ENCODE measurements at places on chromosomes 1 and 21. TPM values are rescaled to one million over a fixed set of nuclear protein-coding genes. Genes with fewer than 3 reads are reported as not detected.

GRCh38 chr1:48568501-48568900 lies 96.5 kb upstream of the SPATA6 start:
- no peak for DNase-seq

GRCh38 chr1:235776396-235776795 lies 90.3 kb downstream of the LYST start:
- DNase-seq: no peak

- DNase-seq: no peak
Measured at GRCh38 chr1:61092642-61093041, 10.3 kb downstream of the NFIA start.

DNA sequence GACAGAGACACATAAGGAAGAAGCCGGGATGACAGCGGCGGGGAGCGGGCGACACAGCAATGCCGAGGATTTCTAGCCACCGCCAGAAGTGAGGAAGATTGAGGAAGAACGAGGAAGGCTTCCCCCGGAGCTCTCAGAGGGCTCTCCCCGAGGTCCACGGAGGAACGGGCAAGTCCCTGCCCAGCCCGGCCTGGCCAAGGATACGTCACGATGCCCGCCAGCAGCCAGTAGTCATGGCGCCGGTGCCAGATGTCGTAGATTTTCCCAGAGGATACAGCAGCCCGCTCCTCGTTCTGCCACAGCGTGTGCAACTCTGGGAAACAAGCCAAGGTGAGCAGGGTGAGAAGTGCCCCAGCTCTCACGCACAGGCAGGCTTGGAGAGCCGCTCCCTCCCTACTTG lies 65.9 kb downstream of the KCNAB2 start:
- DNase-seq: no peak

WNT2B gene
- 8.1 TPM for total RNA-seq

CD101 gene
- 2.8 TPM for total RNA-seq

DNA sequence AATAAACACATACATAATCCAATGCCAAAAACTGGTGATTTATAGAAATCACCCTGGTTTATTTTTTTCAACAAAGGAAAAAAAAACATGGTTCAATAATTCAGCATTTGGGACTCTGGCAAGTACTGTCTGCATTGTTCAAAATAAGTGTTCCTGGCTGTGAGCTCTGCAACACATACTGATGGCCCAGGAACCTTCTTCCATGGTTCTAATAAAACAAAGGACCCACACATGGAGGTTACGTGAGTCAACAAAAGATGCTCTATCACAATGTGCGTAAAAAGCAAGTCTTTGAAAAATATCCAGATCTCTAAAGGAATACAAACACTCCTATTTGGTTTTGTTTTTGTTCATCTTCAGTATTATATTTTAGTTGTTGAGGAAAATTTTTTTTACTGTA lies 37.9 kb upstream of the C1orf198 start:
- no peak for DNase-seq

AK5 gene
- 1.2 TPM for total RNA-seq

DNA sequence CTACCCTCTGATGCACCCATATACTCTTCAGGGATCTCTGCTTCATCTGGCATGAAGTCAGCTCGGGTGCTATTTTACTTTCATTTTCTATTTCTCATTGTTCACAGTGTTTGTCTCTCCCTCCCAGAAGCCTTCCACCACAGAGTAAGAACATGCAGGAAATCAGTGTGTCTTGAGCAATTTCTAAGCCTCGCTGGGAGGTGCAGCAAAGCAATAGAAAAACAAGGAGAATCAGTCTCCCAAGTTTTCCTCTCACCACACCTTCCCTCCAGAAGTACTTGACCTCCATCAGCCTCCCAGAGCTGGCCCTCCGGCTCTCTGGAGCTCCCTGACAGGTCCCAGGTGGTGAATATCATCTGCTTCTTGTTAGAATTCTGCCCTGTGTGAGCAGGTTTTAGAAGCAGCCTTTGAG lies 594.7 kb upstream of the CAMK1G start:
- DNase-seq: peak; percentile 24

DNA sequence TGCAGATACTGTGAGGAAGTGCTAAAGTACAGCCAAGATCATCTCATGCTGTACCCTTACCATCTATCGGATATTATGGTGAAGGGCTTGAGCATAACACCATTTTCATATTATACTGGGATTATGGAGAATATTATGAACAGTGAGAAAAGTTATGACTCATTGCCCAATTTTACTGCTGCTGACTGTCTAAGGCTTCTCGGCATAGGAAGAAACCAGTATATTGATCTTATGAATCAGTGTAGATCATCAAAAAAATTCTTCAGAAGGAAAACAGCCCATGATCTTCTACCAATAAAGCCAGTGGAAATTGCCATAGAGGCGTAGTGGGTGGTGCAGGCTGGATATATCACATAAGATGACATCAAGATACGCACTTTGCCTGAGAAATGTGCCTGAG lies 47.7 kb downstream of the PPIAL4G start:
- DNase-seq: no peak

DNA sequence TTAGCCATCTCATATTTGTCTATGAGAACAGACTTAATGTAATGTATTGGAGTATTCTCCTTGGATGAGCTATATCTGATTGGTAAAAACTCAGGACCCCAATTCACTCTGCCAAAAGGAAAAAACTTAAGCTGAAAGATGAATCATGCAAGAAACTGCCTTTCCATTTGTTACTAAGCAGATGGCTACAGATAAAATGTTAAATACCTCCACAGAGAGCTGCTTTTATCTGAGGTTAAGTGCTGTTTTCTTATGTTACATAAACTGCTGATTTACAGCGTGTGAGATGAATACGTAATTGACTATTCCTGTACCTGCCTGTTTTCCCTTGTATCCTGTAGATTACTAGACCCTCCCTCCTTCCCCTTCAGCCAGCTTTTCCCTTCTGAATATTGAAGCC lies 49.3 kb downstream of the CLCA4 start:
- no peak for DNase-seq

DNA sequence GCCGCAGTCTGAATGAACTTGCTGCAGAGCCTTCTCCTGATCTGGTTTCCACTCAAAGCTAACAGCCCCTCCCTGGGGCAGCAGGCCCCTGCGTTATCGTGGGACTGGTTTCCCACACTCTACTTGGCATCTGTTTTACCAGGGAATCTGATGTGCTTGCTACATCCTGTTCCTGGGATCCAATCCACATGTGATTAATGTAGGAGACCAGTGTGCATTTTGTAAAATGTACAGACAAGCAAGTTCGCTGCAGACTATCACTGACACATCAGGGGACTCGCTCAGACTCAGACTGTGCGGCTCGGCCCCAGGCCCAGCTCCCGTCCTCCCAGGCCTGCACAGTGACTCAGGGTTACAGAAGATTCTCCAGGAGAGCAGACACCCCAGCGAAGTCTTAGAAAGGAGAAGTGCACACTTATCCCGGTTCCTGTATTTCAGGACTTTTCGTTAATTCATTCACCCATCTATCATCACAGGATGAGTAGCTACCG lies 340.1 kb downstream of the MATN1 start:
- no peak for DNase-seq

DNA sequence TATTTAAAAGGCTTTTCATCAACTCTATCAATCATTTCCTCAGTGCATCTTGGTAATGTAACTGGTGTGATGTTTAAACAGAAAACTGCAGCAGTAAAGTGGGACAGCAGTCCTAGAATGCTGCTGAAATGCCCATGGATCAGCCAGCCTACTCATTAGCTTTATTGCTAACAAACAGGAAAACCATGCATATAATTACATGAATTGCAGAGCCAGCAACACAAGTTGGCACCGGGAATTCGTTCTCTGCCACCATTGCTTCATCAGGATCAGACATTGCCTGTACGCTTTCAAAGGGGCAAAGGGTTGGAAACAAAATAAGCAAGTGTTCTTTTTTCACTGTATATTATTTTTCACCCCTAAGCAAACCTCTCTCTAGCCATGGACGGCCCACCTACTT lies 276.2 kb upstream of the LRRC7 start:
- no peak for DNase-seq

GRCh38 chr1:99176753-99177152 lies 87.5 kb upstream of the PLPPR4 start:
- DNase-seq: no peak

SLAMF6 gene
- total RNA-seq: 2.2 TPM

- no peak for DNase-seq
Measured at GRCh38 chr1:110341872-110342331, 2.7 kb downstream of the RBM15 start.

ARPC5 gene
- 108 TPM for total RNA-seq

DNA sequence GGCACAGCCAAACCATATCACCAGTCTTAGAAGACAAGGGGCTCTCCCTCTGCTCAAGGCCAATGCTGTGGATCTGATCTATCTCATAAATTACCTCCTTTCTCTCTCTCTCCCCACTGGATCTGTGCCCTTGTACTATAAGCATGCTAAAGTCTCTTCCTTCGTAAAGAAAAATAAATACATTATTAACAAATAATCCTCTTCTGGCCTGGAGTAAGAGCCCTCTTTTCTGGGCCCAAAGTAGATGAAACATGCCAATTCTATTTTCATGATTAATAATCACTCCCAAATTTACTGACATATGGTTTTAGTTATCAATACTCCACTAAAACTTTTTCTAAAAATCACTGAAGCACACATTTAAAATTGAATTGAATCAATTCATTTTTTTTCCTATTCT lies 889.7 kb downstream of the ADGRL2 start:
- DNase-seq: no peak

EVI5 gene
- 39.2 TPM for total RNA-seq

FCER1A gene
- total RNA-seq: 1.1 TPM

DNA sequence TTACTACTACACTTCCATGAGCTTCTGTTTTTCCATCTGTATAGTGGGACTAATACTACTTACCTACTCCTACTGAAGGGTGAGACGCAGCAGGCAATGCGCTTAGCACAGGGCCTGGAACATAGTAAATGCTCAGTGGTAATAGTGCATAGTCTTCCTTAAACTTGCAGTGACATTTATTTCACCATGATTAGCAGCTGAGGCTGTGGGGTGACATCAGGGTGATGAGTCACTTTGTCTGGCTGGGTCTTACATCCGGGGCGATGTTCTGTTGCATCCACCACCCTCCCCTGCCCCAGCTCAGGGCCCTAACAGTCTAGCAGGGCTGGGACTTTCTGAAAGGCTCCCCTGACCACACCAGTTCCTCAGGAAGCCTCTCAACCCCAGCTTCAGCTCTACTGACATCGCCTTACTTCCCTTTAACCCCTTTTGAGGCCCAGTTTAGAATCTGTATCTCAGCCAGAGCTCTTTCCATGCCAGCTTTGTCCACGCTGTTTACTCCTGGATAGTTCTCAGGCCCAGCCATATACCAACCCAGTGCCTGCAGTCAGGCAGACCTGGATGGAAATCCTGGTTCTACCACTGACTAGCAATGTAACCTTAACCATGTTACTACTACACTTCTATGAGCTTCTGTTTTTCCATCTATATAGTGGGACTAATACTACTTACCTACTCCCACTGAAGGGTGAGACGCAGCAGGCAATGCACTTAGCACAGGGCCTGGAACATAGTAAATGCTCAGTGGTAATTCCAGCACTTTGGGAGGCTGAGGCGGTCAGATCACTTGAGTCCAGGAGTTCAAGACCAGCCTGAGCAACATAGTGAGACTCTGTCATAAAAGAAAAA lies 66.3 kb downstream of the CD58 start:
- peak; percentile 80 for DNase-seq

All from mucosa of gallbladder (tissue), 1 donor.